Globus pallidus (tissue), 1 donor: ENCODE measurements at places on chromosomes 7 and 10.

DNA sequence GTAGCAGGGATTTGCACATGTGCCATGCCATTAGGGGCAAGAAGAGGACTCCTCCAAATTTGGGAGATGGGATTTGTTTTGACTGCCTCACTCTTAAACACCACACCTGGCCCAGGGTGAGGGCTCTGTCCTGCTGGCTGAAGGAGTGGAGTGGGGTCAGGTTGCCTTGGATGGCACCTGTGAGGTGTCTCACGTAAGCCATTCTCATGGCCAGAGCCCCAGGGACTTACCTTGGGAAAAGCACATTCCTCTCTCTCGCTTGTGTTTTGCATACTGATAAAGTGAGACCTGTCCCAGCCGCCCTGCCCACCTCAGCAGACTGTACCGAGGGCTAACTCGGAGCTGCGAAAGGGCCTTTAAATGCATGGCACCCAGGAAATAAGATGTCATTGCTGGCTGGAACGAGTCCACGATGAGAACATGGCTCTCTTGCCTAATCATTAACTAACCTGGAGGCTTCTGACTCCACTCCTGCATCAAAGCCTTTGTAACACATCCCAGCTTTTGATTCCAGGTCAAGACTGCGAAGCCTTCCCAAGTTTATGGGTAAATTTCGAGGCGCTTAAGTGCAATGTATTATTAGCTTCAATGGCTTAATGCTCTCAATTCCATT is 184.0 kb upstream of the RNF32 start:
- DNase-seq: no peak

DNA sequence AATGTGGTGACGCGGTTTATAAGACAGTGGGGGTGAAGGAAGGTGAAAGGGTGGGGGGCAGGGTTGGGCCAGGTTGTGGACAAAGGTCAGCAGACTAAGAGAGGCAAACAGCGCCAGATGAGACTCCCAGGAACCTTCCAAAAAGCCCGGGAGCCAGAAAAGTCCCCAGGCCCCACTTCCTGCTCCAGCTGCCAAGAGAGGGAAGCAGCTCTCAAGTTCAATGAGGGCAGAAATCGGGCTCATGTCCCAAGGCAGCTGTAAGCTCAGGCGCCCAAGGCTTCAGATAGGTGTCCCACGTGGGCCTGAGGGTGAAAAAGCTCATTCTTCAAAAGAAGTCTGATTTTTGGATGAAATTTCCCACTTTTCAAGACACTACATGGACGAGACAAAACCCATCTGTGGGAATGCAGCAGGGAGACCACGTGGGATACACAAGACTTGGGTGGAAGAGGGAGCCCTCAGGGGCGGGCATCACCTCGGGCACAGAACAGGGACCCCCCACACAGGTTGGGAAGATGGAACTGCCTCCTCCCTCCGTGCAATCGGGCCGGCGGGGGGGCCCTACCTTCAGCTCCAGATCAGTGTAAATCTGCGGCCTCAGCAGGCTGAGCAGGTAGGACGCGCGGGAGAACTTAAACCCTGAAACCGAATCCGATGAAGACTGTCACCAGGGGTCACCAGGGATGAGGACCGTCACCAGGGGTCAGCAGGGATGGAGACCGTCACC is 7.8 kb downstream of the PYROXD2 start:
- no peak for DNase-seq

- DNase-seq: no peak
Observed at GRCh38 chr10:3002304-3002703, 65.0 kb upstream of the PFKP start.

GRCh38 chr10:1610986-1611770 is 126.1 kb downstream of the ADARB2 start:
- DNase-seq: no peak

DNA sequence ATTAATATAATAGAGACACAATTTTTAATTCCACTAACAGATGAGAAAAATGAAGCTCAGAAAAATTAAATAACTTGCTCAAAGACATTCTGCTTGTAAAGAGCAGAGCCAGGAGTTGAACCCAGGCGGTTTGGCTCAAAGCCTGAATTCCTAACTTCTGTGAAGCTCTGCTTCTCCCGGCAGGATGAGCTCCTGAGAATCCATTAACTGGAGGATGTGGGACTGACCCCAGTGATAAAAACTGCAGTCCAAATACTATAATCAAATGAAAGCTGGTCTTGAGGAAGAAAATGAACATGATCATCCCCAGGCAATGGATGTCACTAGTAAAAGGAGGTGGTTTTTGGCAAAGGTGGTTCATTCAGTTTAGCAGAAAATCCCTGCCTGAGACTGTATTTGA is 898.2 kb downstream of the CCSER2 start:
- DNase-seq: no peak
